Cardiac septum (tissue), 1 donor: ENCODE measurements at places on chromosomes 4 and X. TPM values are rescaled to one million over a fixed set of nuclear protein-coding genes. Genes with fewer than 3 reads are reported as not detected.
A peak's percentile ranks its signal among the peaks of the same experiment; 100 is the strongest.

The SHOX gene
- total RNA-seq = 0.11 TPM

The MAGEE2 gene
- total RNA-seq = not detected

The EDA gene
- 5.9 TPM for total RNA-seq

The AADAT gene
- total RNA-seq = 2.0 TPM

The GLUD2 gene
- total RNA-seq = 1.6 TPM

The UGT2A3 gene
- total RNA-seq = not detected

GRCh38 chrX:118520216-118521206, 24.9 kb downstream of the DOCK11 start:
- DNase-seq = no peak

GRCh38 chr4:145207934-145208333, 27.5 kb upstream of the OTUD4 start:
- DNase-seq = no peak

DNA sequence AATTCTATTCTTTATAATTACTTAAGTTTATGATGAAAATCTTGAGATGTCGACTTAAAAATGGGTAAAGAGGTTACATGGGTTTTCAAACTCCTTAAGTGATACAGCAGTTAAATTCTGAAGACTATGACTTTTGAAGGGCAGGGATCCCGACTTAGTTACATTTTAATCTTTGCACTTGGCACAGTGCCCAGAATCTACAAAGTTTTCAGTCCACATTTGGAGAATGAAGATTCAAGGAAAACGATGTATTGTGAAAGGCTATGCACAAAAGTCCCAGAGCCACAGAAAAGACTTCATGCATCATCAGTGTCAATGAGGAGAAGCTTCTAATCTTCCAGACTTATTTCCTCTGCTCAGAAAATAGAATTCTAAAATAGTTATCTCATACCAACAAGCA, 36.3 kb upstream of the GRPR start:
- no peak for DNase-seq

- DNase-seq = no peak
These were observed 54.8 kb downstream of the DHX15 start for GRCh38 chr4:24529555-24529954.

- no peak for DNase-seq
These were observed 35.7 kb downstream of the ING2 start for GRCh38 chr4:183540410-183541009.

GRCh38 chr4:76897536-76898384, at the start of gene SOWAHB:
Gene SOWAHB (minus strand): TSS chr4:76898144. CDS start chr4:76897849, 295 bp downstream.
- no peak for DNase-seq

DNA sequence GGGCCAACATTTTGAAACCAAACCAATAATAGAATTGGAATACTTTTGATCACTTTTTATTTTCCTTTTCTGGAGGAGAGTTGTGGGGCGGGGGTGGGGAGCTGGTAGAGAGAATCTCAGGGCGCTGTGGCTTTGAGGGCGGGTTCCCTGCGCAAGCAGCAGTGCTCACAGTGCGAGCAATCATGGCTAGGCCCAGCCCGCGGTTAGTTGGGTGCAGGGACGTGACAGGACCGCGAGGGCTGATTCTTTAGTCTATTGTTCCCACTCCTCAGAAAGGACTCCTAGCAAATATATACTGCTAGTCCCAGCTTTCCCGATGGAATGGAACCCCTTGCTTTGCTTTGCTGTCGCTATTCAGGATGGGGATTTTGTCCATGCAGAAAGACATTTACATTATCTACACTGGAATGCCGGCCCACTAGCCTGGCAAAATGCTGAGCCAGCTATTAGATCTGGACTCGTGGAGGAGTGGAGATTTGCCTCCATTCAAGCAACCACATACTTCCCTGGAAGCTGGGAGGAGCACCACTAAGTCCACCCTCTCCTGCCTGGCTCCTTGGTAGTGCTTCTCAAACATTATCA, 23.9 kb upstream of the APLN start:
- DNase-seq = no peak

DNA sequence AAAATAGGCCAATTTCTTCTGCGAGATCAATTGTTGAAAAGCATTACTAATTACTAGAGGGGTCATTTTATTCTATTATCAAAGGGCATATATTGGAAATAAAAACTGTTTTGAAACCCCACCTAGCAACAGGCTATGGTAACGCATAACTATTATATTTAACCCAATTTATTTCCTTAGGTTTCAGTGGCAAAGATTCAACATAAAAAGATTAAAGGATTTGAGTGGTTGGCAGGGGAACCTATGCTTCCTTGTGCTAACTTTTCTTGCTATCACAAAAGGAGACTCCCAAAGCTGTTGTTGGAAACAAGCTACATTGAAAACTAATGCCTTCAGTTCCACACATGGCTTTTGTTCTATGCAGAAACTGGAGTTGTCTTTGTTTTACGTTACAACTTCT, 166.9 kb upstream of the KLF3 start:
- no peak for DNase-seq

DNA sequence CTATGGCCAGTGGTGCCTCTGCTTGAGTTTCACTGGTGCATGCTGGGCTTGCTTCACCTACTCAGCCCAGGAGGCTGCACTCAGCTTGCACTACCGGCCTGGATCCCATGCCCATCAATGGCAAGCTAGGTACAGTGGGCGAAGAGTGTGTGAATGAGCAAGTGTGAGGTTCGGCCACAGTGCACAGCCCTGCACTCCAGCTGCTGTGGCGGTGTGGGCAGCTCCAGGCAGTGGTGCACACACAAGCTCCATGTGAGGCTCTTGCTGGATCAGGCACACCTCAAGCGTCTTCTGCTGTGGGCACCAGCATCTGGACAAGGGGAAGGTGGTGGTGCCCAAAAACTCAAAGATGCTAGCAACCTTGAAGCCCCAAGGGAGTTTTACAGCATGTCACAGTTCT, 820.9 kb upstream of the LCORL start:
- DNase-seq = no peak

DNA sequence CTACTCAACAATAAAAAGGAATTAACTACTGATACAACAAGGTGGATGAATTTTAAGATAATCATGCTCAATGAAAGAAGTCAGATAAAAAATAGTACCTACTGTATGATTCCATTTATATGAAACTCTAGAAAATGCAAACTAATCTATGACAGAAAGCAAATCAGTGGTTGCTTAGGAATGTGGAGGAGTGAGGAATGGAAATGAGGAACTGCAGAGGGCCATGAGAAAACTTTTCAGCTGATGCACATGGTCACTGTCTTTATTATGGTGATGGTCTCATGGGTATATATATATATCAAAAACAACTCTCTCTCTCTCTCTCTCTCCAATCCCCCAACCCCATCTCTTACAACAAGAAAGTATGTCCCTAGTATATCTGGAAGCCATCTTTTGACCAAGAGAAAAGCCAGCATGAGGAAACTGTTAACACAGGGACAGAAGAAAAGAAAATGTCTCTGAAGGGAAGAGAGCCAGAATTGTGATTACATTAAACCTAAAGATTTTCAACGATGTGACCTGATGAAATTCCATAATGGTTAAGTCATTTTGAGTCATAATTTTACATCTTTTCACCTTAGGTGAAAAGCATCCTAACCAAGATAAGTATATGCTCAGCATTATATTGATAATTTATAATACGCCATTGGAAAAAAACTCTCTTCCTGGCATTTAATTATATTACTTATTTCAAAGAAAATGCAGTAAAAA, 8.5 kb upstream of the NFKB1 start:
- DNase-seq = no peak

GRCh38 chrX:110178179-110178865, 139.6 kb downstream of the AMMECR1 start:
- no peak for DNase-seq

DNA sequence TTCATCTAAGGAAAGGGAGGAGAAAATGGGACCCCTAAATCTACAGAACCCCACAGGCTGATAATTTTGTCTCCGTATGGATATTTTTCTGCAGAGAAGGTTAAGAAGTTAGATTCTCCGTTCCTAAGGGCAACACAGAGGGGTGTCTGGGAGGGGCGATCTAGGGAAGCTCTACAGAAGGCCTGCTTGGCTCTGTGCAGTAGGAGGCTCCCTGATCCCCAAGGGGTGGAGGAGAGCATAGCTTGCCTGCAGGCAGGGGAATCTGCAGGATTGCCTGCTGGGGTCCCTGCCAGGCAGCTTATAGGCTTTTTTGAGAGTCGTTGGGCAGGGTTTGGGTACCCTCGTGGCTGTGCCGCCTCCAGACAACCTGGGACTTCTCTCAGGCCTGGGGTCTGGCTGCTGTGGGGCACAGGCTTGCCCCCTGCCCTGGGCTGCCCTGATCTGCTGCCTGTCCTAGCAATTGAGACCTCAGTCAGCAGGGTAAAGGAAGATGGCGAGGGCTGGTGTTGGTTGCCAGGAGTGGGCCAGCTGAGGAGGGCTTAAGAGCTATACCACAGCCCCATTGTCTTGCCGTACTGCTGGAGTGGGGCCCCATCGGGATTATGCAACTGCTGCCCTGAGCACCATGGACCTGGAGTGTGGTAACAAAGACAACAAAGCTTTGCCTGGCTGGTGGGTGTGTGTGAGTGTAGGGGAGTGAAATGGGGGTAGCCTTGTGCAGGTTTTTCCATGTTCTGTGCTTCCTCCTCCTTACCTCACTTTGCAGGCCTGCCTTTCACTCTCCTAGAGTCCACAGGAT, 74.1 kb downstream of the EFNB1 start:
- no peak for DNase-seq

DNA sequence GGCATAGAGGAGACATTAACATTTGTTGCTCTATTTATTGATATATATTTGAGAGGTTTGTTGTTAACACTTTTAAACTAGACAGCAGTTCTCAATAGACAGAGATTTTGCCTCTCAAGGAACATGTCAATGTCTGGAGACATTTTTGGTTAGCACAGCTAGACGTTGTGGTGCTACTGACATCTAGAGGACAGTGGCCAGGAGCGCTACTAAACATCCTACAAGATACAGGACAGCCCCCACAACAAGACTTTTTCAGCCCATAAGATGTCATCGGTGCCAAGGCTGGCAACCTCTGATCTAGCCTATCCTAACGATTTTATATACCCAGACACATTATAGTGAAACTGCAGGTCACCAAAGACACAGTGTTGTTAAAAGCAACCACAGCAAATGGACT, 18.4 kb upstream of the CTSO start:
- DNase-seq = no peak

DNA sequence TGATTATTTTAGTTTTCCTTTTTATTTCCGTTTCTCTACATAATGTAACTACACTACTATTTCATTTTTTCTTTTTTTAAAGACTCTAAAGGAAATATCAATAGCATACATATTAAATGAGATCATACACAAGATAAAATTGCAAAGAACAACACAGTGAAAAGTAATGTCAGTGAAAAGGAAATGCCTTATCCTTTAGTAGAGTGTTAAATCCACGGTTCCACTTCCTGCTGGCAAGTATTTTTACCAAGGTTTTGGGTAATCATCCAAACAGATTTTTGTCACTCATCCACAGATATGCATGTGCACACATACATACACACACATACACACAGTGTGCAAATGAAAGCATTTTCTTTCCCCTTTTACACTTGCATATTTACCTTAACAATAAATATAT, 548.9 kb downstream of the PPP4R3C start:
- DNase-seq = no peak

DNA sequence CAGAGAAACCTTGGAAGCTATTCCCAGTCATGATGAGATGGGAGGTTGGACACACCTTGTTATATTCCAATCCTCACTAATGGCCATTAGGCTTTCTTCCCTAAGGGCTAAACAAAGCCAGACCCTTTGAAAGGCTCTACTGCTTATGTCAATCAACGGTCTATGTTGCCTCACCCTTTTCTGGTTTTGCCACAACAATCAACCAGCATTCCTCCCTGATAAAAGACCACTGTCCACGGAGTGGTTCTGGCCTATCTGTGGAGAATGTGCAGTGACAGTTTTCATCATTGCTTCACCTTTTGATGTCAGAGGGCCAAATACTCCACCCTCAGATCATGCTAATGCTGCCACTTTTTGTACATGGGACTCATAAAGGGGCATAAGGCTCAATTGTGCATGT, 913.4 kb downstream of the RPA4 start:
- DNase-seq = no peak

GRCh38 chr4:168886351-168886750, 123.7 kb downstream of the CBR4 start:
- no peak for DNase-seq

- DNase-seq = peak; percentile 72
These were observed 989 bp upstream of the PCDH10 start for GRCh38 chr4:133147921-133148689.

DNA sequence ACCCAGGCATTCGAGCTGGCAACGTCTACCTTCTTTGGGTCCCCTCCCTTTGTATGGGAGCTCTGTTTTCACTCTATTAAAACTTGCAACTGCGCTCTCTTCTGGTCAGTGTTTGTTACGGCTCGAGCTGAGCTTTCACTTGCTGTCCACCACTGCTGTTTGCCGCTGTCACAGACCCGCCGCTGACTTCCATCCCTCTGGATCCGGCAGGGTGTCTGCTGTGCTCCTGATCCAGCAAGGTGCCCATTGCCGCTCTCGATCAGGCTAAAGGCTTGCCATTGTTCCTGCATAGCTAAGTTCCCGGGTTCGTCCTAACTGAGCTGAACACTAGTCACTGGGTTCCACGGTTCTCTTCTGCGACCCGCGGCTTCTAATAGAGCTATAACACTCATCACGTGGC, 183.5 kb upstream of the GALNTL6 start:
- DNase-seq = no peak

DNA sequence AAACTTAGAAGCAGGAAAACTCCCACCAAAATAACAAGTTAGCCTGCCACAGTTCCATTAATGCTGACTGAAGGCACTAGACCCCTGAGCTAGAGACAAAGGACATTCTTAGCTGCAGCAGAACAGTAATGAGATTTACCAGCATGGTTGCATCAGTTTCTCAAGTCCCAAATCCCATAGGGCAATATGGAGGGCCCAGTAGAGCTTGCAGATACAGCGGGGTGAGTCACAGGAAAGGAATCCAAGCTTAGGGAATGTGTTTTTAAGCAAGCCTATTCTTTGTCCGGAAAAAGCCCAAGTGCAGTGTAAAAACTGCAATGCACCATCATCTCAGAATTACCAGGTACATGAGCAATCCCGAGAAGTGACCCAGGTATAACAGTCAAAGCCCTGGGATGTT, 51.3 kb upstream of the EXOC1L start:
- DNase-seq = no peak

DNA sequence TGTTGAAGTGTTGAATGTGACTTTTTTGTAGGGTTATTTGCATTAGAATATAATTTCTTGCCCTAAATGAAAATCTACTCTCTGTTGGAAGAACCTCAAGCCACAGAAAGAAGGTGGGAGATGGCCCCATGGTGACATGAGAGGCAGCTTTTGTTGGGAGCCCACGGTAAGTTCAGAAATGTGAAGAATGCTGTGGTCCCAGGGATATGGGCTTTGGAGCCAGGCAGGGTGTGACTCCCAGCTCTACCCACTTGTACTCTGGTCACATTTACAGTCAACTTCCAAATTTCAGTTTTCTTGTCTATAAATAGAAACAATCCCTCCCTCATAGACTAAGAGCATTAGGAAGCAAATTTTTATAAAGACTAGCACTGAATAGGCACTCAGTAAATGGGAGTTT, 177.8 kb downstream of the RAB28 start:
- DNase-seq = no peak
